ENCODE measurements at places on chromosomes 2 and 18. TPM values are rescaled to one million over a fixed set of nuclear protein-coding genes. Genes with fewer than 3 reads are reported as not detected.

DNA sequence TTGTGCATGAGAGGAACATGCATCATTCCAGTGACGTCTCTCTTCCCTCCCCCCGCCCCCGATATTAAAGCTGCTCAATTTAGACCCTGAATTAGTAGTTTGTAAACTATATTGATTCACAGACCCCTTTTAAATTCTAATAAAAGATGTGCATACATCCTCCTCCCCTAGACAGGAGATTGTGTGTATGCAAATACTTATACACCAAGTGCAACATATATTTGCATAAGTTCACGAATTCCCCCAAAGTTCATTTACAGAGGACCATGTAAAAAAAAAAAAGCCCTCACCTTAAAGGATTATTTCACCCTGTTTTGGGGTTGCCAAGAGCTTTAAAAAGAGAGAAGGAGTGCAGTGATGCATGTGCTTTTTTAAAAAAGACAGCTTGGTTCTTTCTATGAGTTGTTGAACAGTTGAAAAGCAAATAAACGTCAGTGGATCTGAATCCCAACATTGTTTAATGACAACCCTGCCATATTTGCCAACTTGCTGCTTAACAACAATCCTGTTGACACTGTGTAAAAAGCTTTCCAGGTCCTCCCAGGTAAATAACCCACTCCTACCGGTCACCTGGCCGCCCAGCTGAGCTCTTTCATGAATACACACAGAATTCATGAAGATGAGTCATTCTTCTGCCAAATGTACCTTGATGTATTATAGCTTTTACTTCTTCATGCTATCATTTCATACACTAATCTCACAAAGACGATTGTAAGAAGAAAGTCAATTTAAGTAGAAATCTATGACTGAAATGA is 211.5 kb downstream of the IKZF2 start:
- peak; percentile 17 for DNase-seq

DNA sequence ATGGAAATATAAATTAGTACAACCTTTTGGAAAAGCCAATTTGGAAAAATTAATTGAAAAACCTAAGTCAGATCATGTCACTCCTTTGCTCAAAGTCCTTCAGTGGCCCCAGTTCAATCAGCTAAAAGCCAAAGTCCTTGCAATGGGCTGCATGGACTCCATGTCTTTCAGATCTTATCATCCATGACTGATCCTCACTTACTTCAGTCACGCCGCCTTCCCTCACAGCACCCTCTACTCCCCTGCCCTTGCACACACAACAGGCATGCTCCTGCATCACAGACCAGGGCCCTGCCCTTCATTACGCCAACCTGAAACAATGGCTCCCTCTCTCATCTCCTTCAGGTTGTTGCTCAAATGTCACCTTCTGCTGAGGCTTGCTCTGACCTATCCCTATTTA is 15.6 kb downstream of the KANSL3 start:
- no peak for DNase-seq

DNA sequence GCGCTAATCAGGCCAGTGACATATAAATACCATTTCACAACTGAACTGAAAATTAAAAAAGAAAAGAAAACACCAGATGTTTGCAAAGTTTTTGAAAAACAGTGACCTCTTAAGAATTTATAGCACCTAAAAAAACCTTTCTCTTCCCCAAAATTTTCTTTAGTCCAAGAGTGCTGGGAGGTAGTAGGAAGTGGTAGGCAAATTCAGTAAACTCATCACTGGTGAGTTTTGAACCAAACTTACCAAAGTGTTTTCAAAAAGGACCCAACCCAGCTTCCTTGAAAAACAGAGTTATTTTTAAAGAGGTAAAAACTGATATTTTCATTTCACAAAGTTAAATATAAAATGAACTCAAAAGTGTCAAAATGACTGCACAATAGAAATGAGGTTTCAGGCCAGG is 90.4 kb downstream of the TMEM247 start:
- no peak for DNase-seq

DNA sequence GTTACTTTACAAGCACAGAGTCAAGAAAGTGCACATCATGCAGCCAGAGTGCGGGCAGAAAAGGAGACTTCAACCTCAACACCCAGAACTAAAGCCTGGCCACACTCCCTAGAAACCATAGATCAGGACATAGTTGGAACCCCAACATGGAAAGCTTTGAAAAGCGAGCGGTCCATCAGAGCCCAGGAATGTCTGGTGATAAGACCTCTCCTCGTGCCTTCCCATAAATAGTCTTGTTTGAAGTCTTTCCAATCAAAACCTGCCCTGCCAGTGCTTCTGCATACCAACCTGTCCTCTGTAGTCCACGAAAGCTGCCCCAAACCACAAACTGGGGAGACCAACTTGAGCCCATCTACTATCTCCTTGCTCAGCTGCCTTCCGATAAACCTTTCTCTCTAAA is 55.5 kb downstream of the NEURL3 start:
- DNase-seq: no peak

GRCh38 chr18:70246061-70246466 is 40.6 kb upstream of the RTTN start:
- no peak for DNase-seq

- DNase-seq: no peak
Measured at GRCh38 chr2:216956820-216957493, 97.1 kb upstream of the TNP1 start.

DNA sequence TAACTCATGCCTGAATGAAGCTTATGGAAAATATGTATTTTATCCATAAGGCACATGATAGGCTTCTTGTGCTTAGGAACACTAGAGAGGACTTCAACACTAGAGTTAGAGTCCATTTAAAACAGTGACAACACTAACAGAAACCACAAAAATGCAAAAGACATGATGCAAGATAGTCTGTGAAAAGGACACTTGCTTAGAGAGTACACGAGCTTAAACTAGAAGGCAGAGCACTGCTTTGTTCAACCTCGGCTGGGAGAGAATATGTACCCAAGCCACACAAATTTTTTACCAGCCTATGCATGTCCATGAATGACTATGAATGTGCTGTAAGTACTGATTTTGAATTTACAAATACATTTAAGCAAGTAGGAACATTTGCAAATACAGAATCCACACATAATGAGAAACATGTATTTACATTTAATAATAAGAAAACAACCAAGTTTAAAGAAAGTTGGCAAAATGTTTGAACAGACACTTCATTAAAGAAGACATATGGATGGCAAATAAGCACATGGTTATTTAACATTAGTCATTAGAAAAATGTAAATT is 130.6 kb downstream of the SPOPL start:
- DNase-seq: no peak

CDH7 gene
- 0.94 TPM for total RNA-seq

DLX1 gene
- not detected for total RNA-seq

OR6B2 gene
- total RNA-seq: not detected
